Astrocyte of the spinal cord (primary cell): ENCODE measurements at places on chromosomes 1 and 21.

GRCh38 chr1:43834280-43835081, 99.1 kb upstream of the ARTN start:
- peak; percentile 97 for DNase-seq

DNA sequence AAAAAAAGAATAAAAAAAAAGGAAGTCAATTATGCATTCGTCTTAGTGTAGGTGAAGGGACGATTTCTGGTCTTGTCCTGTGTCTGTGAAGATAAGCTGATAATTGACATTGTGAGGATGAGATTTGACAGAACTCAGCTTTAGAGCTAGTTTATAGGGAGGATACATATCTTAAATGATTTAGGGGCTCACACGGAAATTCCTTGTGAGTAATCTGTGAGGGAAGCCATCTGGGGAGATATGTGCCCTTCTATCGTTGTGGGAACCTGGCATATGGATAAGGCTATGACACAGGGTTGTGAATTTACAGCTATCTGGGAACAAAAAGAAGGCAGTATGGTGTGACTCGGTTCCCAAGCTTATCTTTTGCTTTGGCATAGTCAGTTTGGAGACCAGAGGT, 71.1 kb downstream of the RABGAP1L start:
- no peak for DNase-seq

GRCh38 chr1:184036517-184036949, 995 bp downstream of the COLGALT2 start:
- peak; percentile 24 for DNase-seq

- DNase-seq: peak; percentile 62
Observed at GRCh38 chr1:240474133-240474614, 137.8 kb downstream of the GREM2 start.

GRCh38 chr1:91707114-91707889, 178.6 kb downstream of the TGFBR3 start:
- DNase-seq: no peak

DNA sequence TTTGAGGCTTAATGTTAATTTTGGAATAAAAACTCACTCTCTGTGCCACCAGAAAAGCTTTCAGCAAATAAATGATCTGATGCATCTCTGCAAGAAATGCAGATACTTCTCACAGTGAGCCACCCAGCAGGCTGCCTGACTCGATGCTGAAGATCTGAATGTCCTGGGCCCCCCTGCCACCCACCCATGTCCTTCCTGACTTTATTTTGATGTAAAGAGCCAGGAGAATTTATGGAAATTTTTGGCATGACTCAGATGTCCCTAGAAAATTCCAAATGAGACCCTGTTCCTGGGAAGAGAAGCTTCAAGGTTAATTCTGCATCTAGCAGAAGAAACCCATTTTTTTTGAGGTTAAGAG, 62.8 kb upstream of the COA6 start:
- DNase-seq: no peak

DNA sequence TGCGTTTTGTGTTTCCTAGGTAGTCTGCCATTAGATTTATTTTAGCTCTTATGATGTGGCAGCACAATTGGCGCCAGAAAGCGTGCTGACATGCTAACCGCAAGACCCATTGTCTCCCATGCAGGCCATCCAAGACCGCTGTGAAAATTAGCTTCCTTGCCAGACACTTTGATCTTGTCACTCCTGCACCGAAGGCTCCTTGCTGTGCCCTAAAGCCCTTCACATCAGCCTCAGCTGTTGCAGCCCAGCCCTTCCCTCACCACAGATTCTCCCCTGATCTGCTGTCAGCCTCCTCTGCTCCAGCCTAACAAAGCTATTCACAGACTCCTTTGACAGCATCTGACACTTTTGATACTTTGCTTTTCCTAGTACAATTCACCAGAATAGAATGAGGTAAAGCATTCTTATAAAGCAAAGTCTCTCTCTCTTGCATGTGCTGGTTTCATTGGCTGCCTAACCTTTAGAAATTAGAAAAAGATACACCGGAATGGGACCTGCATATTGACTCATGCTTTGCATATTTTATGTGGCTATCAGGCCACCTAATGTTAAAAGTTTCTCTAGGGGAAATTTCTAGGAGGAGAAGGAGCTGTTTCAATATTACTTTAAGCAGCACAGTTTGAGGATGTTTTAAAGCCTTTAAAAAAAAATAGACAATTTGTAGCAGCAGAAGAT, 280.3 kb upstream of the FMN2 start:
- DNase-seq: peak; percentile 25
